NAMALWA (cell line): ENCODE measurements at places on chromosomes 11 and 22.

- no peak for DNase-seq
Measured at GRCh38 chr11:26558190-26558589, 13.9 kb downstream of the MUC15 start.

DNA sequence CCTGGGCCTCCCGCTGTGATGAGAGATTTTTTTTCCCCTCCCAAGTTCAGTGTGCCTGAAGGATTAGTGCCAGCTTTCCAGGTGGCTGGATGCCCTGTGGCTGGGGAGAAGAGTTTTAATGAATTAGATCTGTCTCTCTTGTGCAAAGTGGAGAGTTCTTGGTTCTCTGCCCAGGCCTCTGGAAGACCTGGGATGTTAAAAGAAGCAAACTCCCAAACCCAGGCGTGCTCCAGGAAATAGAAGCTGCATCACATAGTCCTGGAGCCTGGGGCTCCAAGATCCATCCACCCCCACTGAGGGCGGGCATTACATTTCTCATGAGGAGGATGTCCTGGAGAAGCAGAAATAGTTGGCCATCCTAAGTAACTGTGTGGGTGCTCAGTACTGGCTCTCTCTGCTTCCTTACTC, 30.6 kb downstream of the SDHAF2 start:
- DNase-seq: no peak

DNA sequence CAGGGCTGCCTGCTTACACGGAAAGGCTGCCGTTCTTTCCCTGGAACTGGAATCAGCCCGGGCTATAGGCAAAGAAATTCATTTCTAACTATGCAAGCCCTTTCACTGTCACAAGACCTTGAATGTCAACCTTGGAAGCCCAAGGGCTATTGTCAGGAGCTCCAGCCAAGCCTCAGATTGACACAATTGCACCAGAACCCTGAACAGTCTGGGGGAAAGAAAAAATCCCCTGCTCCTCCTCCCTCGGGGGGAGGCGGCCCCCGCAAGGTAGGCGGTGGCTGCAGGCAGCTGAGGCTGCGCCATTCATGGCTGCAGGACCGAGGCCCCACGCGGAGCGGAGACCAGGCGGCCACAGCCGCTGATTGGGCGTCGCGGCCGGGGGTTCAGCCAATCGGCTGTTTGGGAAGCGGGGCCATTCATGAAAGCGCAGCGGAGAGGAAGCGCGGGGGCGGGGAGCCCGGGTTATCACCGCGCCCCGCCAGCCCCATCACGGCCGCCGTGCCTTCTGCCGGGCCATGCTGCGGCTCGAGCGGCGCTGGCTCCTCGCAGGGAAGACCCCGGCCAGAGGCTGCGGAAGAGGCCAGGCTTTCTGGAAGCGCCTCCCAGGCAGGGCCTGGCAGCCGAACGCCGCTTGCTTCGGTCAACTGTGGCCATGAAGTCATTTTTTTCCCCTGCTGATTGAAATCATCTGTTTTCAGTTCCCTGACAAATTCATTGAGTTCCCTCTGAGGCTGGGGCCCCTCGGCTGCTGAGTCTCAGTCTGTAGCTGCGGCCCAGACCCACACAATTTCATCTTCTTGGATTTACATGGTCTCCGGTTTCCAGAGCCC, 38.1 kb upstream of the LINC01488 start:
- DNase-seq: peak; percentile 43

DNA sequence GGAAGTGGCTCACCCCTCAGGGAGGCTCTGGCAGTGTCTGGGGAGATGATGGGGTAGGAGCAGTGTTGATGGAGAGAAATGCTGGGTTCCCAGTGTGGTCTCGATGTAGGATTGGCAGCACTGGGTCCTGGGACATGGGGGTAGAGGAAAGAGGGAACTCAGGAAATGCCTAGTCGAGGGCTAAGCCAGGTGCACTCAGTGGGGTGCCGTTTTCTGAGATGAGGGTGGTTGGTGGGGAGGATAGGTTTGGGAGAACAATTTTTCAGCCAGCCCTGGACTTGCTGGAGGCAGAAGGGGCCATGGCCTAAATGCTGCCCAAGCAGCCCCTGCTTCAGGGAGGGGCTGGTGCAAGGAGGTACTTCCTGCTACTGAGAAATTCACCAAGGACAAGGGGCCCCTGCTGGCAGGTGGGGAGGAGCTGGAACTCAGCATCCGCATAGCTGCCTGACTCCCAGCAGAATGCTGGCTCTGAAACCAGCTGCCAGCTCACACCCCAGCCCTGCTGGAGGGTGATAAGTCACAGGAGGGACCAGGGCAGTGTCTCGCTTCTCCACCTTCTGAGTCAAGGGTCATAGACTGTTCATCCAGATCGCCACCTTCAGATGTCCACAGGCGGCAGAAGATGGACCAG, 6.0 kb downstream of the CCDC157 start:
- DNase-seq: no peak

- DNase-seq: no peak
Measured at GRCh38 chr11:112398798-112399478, 138.3 kb upstream of the PLET1 start.

DNA sequence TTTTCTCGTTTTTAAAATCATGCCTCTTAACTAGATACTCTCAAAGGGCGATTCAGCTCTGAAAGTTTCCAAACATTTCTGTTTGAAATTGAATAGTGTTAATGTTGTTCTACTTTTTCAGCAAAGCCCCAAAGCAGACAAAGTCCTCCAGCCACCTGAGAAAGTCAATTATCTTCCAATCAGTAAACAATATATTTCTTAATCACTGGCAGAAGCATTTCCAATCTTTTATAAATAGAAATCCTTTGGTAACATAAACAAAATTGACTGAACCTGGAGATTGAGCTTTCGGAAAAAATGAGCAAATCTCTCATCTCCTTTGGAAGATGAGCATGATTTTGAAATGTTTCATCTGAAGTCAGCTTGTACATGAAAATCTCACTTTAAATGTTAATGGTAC, 84.4 kb upstream of the FIBIN start:
- DNase-seq: no peak

GRCh38 chr22:37824674-37825641, 1.8 kb downstream of the GALR3 start:
- no peak for DNase-seq

- no peak for DNase-seq
Measured at GRCh38 chr11:68353118-68353517, 40.7 kb downstream of the LRP5 start.

- peak; percentile 90 for DNase-seq
Measured at GRCh38 chr22:48832592-48832991, 995.1 kb downstream of the BRD1 start.

- DNase-seq: no peak
Measured at GRCh38 chr11:68379206-68379605, 66.8 kb downstream of the LRP5 start.

DNA sequence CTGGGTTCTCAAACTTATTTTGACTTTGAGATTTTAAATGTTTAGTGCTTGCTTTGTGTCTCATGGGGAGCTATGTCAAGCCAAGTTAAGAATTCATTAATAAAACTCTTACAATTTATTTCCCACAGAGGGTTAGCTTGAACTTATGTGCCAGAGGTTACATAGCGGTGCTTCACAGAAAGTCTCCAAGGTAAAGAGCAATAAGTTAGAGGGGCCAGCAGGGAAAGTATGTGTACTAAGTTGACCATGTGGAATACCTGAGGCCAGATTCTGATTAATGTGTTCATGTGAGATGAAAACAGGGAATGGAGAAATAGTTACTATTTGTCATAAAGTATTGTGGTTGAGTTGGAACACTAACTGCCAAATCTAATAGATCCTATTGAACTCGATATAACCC, 149.3 kb downstream of the TMEM135 start:
- no peak for DNase-seq

- no peak for DNase-seq
Measured at GRCh38 chr11:9815486-9816136, 151.7 kb downstream of the SWAP70 start.

GRCh38 chr22:48004038-48004437, 1241.6 kb downstream of the TBC1D22A start:
- no peak for DNase-seq

- DNase-seq: no peak
Measured at GRCh38 chr22:20816559-20816958, 42.1 kb downstream of the PI4KA start.

GRCh38 chr11:118136341-118136740, 16.3 kb downstream of the SCN4B start:
- DNase-seq: no peak

DNA sequence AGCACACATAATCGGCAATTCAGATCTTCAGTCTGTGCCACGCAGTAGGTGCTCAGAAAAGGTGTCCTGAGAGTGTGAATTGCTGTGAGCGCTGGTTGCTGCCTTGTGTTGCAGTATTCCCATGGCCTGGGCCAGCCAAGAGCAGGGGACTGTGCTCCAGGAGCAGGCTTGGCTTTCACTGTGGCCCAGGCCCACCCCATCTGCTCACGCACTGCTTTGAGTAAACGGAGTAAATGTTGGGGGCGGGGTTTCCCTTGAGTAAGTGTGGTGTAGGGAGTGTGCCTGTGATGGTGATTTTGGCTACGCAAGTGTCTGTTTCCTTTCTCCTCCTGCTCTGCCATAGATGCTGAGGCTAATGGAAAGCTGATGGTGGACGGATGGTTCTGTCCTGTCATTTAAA, 2.3 kb downstream of the CTTN start:
- no peak for DNase-seq

DNA sequence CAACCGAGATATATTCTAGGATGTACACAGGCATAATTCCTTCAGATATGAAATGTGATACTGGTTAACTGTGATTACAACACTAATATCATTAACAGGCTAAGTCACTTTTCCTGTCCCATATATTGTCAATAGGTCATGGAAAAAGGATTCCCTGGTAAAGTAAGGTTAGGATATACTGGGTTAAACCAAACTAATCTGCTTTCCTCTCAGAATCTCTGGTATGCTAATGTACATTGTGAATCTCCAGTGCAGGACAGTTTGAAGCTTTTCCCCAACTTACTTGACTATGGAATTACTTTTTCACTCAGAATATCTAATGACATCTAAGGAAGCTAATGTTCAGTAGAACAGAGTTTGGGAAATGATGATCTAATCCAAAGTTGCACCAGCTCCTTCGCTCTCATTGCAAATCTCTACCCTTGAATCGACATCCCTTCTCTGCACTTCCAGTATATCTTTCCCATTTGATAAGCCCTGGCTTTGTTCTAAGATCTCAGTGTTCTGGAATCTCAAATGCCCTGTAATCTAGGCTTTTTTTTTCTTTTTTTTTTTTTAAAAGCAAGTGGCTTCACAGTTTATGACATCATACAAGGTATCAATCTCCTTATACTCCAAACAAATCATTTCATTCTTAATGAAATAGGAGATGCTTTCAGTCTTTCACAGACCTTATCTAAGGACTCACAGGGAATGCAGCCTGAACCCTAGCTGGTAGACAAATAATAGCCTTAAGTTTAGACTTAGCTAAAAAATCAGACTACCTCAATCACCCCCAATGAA, 43.8 kb downstream of the COPB1 start:
- DNase-seq: no peak

DNA sequence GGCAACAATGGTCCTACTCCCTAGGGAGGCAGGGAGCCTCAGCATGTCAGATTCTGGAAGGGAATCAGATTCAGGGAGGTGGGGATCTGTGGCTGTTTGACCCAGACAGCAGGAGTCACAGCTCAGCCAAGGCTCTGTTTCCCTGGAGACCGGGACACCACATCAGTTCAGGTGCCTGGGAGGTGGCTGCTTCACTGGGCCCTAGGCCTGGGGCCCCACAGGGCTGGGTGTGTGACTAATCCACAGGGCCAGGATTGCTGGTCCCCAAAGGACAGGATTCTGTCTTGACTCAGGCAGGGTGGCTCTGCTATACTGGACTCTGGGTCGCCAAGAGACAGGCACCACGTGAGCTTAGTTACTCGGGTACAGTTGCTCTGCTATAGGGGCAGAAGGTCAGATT, 3.5 kb upstream of the OR5AN1 start:
- DNase-seq: no peak

- DNase-seq: no peak
Measured at GRCh38 chr11:95363164-95363563, 132.2 kb upstream of the SESN3 start.

GRCh38 chr11:8926236-8926635, 6.5 kb downstream of the C11orf16 start:
- DNase-seq: no peak

GRCh38 chr11:27995083-27995482, 112.9 kb downstream of the KIF18A start:
- no peak for DNase-seq

DNA sequence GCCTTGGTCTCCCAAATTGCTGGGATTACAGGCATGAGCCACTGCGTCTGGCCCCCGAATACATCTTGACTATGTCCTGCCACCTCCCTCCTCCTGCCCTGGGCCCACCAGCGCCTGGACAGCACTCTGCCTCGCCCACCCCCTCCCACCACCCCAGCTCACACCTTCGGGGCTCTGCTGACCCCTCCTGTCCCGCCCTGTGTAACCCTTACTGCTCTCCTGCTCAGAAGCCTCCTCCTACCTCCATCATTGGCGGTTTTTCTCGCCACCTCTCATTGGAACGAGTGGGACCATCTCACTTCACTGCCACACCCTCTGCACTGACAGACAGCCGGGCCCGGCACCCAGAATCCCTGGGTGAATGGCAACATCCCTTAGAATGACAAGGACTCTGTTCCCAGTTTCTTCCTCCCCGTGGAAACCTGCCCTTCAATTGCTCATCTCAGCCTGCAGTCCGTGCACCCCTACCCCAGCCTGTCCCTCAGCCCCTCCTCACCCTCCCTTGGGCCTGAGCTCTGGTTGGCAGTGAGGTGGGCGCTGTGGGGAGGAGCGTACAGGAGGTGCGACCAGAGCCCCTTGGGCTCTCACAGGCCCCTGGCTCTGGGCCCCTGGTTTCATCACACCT, 32.2 kb downstream of the LRRC74B start:
- DNase-seq: no peak

DNA sequence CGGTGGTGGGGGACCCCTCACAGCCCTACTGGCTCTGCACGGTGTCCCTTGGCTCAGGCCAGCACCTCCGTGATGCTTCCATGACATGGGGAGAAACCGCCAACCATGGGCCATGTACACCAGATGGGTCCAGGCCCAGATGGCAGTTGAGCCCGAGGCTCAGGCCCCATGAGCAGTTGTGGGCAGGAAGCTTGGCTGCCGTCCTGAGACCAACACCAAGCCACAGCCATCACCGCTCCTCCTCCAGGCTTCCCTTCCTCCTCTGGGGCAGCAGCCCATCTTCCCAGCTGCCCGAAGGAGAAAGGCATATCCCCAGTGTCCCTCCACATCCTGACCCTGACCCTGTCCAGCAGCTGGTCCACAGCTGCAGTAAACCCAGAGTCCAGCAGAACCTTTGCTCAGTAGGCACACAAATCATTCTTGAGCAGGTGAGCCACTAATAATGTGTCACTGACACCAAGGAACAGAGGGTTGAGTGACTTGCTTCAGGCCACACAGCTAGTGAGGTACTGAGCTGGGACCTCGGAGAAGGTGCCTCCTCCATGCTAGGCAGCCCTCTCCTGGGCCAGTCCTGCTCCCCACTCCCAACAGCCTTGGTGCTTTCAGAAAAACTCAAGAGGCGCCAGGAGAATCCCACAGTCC, 204.9 kb downstream of the CTTN start:
- DNase-seq: no peak

DNA sequence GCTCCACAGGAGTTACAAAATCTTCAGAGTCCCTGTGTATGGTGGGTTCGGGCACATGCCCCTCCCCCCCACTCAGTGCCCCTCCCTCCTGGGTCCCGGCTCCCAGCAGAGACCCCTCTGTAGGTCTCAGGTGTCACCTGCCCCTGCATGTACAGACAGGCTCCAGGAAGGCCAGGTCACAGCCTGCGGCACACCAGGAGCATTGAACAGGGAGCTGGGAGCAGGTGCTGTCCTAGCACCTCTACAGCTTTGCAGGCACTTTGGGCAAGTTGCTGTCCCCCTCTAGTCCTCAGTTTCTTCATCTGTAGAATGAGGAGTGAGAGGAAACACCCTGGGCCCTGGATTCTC, 80.1 kb upstream of the RTL6 start:
- DNase-seq: no peak
